Stimulated activated CD4-positive, alpha-beta T cell treated with anti-CD3 and anti-CD28 coated beads, Interleukin-12 subunit alpha, Interleukin-12 subunit beta, amount 100 ng/mL, for 4 hours (primary cell): ENCODE measurements at places on chromosomes 2 and 18.

GRCh38 chr2:20141056-20141762 is 83.7 kb downstream of the SDC1 start:
- DNase-seq: no peak

GRCh38 chr2:176107731-176108181 is 676 bp downstream of the HOXD11 start:
- DNase-seq: no peak

DNA sequence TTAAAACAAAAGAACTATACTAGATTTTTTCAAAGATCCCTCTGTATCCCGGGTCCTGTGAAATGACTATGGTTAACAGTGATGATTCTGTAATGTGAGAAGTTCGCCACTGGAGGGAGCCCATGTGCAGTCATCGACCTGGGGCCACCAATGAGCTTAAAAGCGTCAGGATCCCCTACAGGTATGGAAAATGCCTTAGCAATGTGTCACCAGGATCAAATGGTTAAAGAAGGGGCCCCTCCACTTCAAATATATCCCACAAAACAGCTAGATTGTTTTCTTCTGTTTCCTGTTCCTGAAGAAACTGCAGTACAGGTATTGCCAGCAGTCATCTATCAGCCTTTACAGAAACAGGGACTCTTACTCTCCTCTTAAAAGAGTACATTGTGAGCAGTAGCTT is 15.3 kb downstream of the CHRNA1 start:
- peak; percentile 65 for DNase-seq

DNA sequence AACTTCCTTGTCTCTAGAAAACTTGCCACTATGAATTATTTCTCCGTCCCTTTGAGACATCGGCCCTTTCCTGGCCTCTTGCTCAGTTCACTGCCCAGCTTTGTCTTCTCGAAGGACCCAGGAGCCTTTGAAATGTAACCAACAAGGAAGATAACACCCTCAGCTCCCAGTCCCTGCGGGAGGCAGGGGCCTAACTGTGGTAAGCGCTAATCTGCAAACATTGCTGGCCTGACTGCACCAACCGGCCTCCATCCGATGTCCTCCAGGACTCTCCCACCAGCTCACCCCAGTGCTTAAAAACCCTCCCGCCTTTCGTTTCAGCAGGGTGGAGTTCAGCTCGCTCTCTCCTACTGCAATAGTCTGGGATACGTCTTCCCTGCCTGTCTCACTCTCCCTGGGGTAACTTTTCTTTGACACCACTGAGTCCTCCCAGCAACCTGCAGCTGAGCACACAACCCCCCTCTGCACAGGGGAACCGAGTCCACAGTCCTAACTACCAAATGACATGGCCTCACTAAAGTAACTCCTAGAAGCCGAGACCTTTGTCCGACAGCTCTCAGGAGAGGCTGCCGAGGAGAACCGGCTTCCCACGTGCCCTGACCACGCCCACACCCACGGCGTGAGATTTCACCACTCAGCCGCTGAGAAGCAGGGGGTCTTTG is 76.1 kb downstream of the MBP start:
- DNase-seq: no peak

DNA sequence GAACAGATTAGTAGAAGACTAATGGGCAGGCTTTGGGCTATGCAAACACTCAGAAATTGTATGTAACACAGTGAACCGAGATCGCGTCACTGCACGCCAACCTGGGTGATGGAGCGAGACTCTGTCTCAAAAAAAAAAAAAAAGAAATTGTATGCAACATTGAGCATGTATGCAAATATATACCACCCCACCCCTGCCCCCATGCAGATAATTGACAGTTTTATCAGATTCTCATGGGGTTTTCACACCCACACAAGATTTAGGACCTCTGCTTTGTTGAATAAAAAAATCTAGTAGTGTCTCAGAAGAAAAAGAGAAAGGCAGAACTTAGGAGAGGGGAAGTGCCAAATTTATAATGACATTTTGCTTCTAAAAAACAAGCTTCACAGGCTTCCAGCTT is 131.6 kb upstream of the FN1 start:
- no peak for DNase-seq

GRCh38 chr2:200199576-200200263 is 106.8 kb upstream of the SPATS2L start:
- DNase-seq: no peak

DNA sequence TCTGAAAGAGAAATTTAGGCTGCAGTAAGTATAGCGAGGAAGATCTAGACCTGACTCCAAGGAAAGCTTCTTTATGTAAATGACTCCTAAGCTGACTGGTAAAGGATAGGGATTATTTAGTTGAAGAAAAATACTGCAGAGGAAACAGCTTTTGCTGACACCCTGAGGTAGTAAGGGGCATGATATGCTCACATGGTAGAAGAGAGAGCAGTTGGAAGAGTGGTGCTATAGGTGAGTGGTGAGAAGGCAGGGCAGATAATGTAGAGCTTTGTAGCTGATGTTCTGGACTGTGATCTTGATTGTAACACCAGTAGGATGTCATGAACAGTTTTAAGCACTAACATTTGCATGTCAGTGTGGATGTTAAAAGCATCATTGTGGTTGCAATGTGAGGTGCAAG is 639.1 kb upstream of the SLC39A10 start:
- no peak for DNase-seq

- DNase-seq: no peak
These were observed 735.2 kb downstream of the MBD2 start for GRCh38 chr18:53489266-53489665.

GRCh38 chr2:75321599-75321922 is 122.2 kb upstream of the TACR1 start:
- DNase-seq: no peak

DNA sequence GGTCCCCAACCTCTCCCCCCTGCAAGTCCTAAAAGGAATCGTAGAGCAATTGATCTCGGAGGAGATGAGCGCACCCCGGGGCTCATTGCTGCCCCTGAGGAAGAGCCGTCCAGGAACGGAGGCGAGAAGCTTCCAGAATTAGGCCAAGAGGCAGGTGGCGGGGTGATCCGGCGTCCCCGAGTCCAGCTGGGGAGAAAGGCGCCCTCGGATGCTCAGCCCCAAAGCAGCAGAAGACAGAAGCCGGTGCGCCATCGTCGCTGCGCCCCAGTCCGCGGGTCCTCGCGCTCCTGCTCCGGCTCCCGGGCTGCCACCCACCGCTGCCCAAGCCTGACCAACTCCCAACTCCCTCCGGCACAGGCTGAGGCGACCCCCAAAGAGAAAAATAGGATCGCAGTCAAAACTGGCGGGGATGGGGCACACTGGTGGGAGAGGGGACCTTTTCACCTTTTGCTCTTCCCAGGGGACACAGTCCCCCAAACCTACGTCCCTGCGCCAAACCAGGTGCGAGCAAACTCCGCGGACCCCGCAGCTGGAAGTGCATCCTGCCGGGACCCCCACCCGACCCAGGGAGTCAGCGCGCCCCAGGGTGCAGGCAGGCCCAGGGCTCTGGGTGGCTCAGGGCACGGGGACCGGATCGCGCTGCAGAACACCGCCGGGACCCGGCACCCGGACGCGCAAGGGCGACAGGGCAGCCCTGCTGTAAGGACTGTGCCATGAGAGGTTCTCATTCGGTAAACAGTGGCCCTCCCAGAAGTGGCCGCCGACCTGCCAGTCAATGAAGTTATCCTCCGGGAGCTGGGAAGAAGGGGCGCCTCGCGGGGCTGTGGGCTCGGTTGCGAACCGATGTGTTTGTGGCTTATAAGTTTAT is 8.4 kb upstream of the MEIS1 start:
- no peak for DNase-seq
